ENCODE measurements at places on chromosomes 6 and 20.

GRCh38 chr6:33670971-33671743 is 40.3 kb downstream of the UQCC2 start:
- DNase-seq, result no peak

GRCh38 chr20:48131581-48131980 is 346.3 kb upstream of the SULF2 start:
- DNase-seq, result peak; percentile 69

GRCh38 chr6:136037242-136037875 is 185.9 kb downstream of the PDE7B start:
- DNase-seq, result no peak

DNA sequence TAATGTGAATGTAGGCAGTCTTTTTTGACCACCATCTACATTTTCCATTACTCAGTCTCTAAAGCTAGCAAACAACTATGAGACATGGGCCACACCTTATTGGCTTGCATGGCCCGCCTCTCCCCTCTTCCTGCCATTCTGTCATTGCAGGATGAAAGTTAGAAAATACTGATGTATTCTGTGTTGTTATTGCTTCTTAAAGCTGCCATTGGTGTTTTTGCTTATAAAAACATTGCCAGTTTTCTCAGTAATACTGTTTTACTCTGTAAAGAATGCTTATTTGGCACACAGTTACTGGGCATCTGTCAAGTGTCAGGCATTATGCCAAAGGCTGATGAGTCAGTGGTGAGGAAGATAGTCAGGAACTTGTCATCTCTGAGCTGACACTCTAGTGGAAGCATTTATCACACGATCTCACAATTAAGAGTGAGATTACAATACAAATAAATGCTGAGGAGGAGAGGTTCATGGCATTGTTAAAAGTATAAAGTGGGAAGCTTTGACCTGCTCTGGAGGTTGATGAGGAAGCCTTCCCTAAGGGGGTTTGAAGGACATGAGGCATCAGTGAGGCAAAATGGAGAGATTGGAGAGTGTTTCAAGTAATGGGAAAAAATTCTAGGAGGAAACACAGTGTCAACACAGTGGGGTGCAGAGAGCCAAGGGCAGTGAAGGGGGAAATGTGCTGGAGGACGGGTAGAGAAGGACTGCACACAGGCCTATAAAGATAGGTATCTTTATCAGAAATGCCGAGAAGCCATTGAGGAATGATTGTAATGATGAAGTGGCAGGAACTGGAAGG is 14.7 kb downstream of the KLHL32 start:
- peak; percentile 47 for DNase-seq

- no peak for DNase-seq
These were observed 65.5 kb downstream of the PLCB4 start for GRCh38 chr20:9134346-9134745.

GRCh38 chr6:2225422-2226392 is 19.7 kb downstream of the GMDS start:
- no peak for DNase-seq

DNA sequence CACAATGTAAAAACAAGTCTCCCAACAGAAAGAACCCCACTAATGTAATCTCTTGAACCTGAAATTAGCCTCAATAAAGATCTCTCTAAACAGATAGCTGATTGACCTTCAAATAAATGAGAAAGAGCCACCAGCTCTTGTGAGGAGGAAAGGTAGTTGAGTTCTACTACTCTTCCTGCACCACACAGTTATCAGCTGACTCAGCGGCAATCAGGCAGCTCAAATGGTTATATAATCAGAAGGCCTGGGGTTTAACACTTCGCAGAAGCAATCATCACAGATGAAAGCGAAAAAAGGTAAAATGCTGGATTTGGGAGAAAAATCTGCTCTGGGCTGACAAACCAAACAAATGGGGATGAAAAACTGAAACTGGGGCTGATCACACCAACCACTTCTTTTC is 91.8 kb downstream of the CHD6 start:
- no peak for DNase-seq

GRCh38 chr20:56974499-56975250 is 291.8 kb downstream of the BMP7 start:
- peak; percentile 74 for DNase-seq

DNA sequence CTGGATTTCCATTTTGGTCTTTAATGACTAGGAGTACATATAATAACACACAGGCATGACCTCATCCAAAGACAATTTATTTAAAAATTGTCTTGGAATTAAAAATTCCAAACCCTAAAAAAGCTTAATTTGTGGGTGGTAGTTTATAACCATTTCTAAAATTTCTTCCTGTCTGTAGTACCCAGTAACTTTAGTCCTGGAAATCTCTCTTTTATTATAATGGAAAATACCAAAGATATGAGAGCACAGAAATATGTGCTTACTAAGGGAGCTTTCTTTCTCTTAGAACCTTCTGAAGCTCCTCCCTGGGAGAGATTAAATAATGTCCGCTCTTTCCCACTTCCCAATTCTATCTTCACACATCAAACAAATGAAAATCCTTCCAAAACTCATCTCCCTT is 70.5 kb upstream of the PRL start:
- DNase-seq, result no peak

- DNase-seq, result no peak
These were observed 21.4 kb upstream of the RBBP8NL start for GRCh38 chr20:62448788-62449187.
